ENCODE measurements at places on chromosomes 11 and 22. TPM values are rescaled to one million over a fixed set of nuclear protein-coding genes. Genes with fewer than 3 reads are reported as not detected.
A peak's percentile ranks its signal among the peaks of the same experiment; 100 is the strongest.

DNA sequence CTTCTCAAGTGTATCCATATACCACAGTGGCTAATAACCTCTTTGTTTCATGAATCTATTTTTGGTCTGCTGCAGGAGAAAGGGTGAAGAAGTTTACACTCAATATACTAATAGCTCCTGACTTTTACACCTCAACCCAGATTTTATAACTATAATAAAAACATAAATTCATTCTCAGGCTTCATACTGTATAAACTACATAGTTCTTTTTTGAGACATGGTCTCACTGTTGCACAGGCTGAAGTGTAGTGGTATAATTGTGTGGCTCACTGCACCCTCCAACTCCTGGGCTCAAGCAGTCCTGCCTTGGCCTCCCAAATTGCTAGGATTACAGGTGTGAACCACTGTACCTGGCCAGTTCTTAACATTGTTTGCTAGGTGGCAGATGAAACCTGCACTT lies 17.8 kb upstream of the CCDC179 start:
- DNase-seq = no peak

DNA sequence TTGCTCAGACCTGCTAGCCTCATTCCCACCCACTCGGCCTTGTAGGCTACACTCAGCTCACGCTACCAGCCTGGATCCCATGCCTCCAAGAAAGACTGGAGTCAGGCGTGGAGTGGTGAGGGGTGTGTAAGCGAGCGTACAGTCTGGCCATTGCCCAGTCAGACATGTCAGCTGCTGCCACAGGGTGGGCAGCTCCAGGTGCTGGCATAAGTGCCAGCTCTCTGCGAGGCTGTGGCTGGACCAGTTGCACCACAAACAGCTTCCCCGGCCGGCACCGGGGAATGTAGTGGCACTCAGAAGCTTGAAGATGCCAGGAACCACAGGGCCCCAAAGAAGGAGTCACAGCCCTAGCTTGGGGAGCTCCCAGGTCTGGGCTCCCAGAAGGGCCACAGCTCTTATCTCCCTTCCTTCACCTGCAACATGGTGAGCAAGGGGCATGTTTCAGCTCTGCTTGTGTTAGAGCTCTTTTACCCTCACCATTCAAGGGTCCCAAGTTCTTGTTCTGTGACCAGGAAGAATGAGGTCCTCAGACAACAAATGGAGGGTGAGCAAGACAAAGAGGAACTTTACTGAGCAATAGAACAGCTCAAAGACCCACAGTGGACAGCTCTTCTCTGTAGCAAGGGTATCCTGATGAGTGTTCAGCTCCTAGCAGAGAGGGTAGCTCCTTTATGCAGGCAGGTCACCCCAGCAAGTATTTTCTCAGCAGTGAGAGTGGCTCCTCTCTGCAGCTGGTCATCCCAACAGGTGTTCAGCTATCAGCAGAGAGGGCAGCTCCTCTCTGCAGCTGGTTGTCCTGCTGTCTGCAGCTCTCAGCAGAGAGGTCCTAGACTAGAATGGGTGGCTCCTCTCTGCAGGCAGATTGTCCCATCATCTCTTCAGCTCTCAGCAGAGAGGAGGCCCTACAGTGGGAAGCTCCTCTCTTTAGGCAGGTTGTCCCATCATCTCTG lies 6.0 kb downstream of the SBF2 start:
- DNase-seq = no peak

DNA sequence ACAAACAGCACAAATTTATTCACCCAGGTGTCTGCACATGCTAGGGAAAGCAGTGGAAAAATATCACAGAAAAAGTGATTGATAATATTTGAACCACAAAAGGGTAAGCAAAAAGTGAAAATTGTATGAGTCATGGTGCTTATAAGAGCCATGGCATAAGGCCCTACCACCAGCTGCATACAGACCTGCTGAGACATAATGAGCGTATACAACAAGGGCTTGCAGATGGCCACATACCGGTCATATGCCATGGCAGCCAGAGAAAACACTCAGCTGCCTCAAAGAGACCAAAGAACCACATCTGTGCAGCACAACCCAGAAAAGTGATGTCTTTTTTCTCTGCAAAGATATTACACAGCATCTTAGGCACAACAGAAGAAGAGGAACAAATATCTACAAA lies 71.4 kb upstream of the OR9G4 start:
- no peak for DNase-seq

GRCh38 chr11:7056828-7057513 lies 31.8 kb upstream of the RBMXL2 start:
- no peak for DNase-seq

DNA sequence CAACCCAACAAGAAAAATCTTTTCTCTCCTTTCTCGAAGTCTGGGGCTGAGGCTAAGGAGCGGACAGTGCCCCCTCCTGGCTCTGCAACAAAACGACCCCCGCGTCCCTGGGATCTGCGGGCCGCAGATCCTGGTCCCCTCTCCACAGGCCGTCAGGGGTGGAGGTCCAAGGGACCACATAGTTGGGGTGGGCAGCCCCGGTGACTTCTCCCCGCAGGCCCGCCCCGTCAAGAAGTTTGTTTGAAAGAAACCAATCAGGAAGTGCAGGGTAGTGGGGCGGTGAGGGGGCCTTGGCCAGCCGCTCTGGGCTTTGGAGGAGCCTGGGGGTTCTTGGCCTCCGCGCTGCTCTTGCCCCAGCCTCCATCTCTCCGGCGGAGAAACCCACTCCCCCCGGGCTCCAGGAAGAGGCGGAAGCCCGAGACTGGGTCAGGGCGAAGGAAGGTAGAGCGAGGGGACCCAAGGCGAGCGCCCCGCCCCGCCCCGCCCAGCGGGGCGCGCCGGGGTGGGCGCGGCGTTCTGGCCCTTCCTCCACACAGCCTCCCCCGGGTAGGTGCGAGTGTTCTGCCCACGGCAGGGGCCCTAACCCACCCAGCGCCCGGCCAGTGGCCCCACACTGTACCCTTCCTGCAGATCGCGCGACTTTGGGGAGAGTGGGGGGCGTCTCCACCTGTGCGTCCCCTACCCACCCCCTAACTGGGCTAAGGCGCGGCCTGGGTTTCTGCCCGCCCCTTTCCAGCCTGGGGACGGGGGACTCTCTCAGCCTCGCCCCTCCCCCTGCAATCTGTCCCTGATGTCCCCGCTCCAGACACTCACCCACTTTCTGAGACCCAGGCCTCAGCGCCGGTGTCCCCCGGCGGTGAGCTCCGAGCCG lies 1.3 kb downstream of the TP53I11 start:
- DNase-seq = peak; percentile 28

DNA sequence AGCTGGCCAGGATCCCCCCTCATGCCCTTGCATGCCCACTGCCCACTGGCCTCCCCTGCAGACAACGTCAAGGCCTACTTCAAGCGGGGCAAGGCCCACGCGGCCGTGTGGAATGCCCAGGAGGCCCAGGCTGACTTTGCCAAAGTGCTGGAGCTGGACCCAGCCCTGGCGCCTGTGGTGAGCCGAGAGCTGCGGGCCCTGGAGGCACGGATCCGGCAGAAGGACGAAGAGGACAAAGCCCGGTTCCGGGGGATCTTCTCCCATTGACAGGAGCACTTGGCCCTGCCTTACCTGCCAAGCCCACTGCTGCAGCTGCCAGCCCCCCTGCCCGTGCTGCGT lies 7.9 kb downstream of the AIP start:
- DNase-seq = no peak

DNA sequence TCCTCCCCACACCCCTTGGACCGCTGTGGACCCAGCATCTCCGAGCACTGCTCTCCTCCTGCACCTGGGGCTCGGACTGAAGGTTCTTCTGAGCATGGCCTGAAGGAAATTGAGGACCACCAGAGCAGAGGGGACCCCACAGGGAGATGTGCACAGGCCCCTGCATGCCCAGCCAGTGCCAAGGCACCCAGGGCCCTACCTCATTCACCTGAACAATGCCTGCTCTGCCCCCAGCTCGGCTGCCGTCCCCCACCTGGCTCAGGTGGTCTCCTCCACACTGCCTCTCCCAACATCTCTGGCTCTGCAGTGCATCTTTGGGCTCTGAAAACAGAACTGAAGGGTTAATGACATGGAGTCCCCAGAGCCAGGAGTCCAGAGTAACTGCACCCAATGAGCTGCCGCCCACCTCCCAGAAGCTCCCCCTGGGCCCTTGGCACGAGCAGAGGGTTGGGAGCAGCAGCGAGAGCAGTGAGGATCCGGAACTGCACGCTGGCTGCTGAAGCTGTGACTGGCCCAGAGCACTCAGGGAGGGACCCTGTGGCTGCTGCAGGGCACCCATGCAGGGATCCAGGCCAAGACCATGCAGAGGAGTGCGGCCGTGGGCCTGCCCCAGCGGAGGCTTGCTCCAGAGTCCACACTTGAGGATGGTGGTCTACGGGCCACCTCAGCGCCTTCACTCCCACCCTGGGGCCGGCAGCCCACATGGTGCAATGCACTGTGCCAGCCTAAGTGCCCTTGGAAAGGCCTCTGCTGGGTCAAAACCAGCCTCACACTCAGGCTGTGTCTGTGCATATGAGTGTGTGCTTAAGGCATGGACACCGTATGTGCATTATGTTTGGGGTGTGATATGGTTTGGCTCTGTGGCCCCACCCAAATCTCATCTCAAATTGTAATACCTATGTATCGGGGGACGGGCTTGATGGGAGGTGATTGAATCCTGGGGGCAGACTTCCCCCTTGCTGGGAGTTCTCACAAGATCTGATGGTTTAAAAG lies 686.1 kb downstream of the TBC1D22A start:
- no peak for DNase-seq

ST14 gene
- total RNA-seq = 4.5 TPM

CEND1 gene
- total RNA-seq = not detected

TRIM51 gene
- total RNA-seq = not detected

KCNA4 gene
- 1.6 TPM for total RNA-seq

Data from ovary (tissue), 10 donors.